Activated CD8-positive, alpha-beta memory T cell treated with anti-CD3 and anti-CD28 coated beads for 1 hour (primary cell): ENCODE measurements at places on chromosomes 3 and 15.

DNA sequence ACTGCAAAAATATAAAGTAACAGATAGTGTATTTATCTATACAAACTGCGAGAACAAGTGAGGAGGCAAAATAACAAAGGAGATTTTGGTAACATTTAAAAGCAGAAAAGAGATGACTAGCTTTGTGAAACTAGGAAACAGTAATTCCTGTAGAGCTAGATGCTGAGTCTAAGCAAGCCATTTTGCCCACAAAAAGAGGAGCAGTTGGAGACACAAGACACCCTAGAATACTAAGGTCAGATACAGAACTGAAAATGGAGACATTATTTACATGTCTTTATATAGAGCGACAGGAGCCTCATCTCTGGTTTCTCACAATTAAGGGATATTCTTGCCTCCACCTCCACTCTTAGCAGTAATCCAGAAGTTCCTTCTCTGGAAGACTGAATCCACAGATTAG lies 732.4 kb upstream of the GBE1 start:
- DNase-seq, result no peak

DNA sequence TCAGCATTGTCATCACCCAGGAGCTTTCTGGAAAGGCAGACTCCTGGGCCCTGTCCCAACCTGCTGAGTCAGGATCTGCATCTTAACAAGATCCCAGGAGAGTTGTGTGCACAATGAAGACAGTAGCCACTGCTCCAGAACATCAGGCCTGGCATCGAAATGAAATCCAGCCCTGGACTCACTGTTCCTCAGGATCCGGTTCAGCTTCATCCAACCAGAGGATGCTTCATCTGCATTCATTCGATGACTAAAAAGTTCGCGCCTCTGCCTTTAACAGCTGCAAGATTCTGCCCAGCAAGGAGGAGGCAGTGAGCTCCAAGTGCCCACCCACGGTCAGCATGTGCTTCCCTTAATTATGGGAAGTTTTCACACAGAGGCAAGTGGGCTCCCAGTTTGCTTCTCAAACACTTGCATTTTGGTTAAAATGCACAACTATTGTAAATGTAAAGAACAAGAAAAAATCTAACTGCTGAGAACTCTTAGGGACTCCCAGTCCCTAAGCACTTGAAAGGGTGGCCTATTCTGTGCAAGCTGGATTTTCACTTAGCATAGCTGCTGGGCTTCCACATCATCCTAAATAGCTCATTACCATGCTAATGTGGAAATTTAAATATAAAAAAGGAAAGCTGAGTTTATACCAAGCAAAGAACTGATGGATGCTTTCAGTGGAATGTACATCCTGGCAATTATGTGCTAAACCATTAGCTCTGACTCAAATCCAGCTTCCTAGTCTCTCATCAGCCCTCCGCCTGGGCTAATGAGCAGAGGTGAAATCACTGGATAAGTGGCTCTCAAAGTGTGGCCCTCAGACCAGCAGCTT lies 25.5 kb upstream of the ESYT3 start:
- no peak for DNase-seq

DNA sequence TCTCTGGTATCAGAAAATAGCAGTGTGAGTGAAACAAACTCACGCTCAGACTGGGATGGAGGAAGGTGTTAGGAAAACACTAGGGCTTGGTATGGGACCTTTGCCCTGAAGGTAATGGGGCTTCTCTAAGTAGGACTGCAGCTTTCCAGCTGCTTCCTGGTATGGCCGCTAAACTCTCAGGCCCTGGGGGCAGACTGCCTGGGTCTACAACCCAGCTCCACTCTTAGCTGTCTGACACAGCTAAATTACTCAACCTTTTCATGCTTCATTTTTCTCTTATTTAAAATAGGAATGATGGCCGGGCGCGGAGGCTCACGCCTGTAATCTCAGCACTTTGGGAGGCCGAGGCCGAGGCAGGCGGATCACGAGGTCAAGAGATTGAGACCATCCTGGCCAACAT lies 5.2 kb upstream of the YEATS2 start:
- no peak for DNase-seq

DNA sequence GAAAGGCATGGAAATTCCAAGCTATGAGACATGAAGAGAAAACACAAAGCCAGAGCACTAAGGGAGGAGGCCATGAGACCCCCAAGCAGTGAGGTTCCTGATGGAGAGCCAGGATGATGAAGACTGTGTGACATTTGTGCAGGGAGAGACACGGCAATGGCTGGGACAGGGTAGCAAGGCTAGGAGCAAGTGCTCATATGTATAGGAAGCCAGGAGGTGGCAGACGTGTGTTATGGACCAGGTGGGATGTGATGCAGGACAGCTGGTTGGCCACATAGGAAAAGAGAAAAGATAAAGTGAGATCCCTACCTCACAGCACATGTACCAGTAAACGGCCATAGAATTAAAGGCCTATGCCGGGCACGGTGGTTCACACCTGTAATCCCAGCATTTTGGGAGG lies 112.7 kb downstream of the APBA2 start:
- no peak for DNase-seq

DNA sequence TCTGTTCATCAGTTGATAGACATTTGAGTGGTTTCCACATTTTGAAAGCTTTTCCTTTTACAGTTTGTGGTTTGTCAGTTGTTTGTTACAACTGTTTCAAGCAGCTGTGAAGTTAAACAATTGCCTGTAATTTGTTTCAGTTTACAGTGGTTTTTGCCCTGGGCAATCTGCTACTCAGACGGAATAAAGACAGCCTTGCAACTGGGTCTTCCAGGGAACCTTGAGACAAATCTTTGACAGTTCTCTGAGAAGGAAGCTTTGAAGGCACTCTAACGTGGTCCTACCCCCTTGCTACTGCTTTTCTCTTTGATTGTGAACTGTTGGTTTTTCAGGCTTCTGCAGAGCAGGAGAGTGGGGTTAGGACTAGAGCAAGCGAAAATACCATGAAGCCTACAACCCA lies 28.0 kb downstream of the LRRC28 start:
- no peak for DNase-seq

- no peak for DNase-seq
Measured at GRCh38 chr15:38401701-38402100, 52.2 kb upstream of the FAM98B start.

- no peak for DNase-seq
Measured at GRCh38 chr15:79308874-79309273, 2.0 kb upstream of the TMED3 start.

GRCh38 chr3:118945834-118946233 lies 88.8 kb downstream of the IGSF11 start:
- DNase-seq, result no peak

DNA sequence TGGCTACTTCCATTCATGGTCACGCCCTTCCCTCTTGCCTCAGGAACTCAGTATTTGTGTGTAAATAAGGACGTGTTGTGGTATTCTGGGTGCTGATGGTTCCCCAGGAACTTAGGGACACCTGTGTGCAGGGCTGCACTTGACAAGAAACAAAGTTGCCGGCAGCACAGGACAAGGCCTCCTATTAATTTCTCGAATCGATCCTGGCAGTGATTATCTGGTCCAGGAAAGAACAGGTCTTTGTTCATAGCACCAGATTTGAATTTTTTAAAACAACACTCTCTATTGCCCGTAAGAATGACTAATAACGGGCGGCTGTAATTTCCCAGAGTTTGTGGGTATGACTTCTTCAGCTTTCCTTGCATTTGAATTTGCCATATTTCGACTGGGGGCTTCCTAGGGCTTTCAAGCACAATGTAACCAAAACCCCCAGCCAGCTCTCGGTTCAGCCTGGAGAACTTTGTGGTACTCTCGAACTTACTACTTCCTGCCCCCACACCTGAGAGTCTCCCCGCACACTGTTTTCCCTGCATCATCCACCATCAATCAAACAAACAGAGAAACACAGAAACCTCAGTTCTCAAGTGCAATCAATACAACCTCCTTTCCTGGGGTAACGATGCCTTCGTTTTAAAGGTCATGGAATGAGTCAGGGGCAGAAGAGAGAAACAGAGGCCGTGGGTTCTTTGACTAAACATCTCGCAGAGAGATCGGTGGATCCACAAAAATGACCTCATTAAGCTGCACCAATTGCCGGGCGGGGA lies 241.7 kb upstream of the ICE2 start:
- peak; percentile 3 for DNase-seq

- no peak for DNase-seq
Measured at GRCh38 chr3:179949412-179949811, 87.3 kb downstream of the PEX5L start.

- DNase-seq, result no peak
Measured at GRCh38 chr15:87357637-87358313, 898.8 kb downstream of the NTRK3 start.
